ENCODE measurements at places on chromosomes 6 and 20.

DNA sequence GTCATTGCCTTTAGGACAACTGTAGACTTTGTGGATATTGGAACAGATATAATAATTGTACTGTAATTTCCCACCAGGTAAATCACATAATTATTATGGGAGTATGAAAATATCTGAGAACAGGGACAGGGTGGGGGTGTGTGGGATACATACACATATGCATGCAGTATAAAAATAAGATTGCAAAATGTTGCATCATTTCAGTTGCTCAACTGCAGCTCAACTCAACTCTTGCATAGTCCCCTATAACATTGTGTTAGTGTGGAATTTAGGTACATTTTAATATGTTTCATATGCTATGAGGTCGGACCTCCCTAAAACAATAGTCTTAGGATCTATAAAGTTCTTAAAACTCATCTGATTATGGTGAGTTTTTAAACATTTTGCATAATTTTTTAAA is 275.0 kb upstream of the FLRT3 start:
- DNase-seq = peak; percentile 2

- no peak for DNase-seq
Observed at GRCh38 chr20:62025832-62026563, 39.7 kb downstream of the TAF4 start.

GRCh38 chr6:130945401-130945919 is 117.6 kb downstream of the EPB41L2 start:
- DNase-seq = no peak

DNA sequence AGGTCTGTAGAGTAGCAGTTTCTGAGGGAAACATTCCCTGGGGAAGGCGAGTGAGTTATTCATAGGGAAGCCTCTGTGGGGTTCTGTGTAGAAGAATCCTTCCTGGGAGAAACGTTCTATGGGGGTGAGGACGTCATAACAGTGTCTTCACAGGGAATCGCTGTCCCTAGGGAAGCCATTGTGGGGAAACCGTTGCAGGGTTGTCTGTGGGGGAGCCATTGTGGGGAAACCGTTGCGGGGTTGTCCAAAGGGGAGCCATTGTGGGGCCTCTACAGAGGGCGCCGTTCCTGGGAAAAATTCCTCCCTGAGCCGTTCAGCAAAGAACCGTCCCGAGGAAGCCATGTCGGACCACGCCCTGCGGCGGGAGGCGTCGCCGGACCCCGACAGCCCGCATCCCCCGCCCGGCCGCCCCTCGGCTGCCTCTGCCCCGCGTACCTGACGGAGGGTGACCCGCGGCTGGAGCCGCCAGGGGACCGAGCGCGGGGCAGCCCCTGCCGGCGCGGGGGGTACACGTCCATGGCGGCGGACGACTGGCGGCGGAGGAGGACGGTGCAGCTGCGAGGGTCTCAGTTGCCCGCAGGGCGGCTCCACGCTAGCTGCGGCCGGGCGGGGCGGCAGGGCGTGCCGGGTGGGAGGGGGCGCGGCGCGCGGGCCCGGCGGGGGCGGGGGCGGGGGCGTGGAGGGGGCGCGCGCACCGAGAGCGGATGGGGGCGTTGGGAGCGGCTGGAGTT is at the start of gene DNAAF9:
DNAAF9 (minus strand) TSS at position 630 of the 731 bp plus-strand sequence; CDS start at position 518, 112 bp downstream.
- DNase-seq = no peak

DNA sequence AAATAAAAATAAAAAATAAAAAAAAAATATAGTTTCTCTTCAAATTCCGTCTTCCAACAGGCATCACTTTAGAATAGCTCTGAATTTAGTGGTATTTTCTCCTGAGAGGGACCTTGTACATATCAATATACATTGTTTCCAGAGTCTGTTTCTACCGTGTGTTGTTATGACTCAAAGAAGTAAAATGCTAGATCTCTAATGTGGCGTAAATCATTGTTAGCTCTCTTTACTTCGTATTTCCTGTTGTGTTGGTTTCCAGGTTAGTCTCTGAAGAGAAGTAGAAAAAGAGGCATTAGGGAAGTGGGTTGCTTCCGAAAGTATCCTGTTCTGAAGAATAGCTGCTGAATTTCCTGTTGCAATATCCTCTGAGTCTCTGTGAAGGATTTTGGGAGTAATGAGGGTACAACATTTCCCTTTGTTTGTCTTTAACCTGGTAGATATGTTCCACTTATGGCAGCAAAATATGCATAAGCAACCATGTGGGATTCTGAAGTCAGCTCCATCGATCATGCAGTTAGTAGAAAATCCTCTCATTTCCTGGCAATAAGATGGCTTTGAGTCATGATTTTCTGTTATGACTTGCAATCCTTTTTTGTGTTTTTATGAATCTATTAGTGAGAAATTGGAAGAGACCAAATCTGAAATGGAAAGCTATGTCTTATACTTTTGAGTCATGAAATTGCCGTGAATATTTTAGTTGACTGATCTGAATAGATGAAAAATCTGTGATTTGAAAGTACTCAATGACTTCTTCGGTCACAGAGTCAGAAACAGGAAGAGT is 42.0 kb upstream of the MCHR2 start:
- DNase-seq = no peak

GRCh38 chr20:18926965-18927364 is 113.4 kb downstream of the SCP2D1 start:
- DNase-seq = no peak

DNA sequence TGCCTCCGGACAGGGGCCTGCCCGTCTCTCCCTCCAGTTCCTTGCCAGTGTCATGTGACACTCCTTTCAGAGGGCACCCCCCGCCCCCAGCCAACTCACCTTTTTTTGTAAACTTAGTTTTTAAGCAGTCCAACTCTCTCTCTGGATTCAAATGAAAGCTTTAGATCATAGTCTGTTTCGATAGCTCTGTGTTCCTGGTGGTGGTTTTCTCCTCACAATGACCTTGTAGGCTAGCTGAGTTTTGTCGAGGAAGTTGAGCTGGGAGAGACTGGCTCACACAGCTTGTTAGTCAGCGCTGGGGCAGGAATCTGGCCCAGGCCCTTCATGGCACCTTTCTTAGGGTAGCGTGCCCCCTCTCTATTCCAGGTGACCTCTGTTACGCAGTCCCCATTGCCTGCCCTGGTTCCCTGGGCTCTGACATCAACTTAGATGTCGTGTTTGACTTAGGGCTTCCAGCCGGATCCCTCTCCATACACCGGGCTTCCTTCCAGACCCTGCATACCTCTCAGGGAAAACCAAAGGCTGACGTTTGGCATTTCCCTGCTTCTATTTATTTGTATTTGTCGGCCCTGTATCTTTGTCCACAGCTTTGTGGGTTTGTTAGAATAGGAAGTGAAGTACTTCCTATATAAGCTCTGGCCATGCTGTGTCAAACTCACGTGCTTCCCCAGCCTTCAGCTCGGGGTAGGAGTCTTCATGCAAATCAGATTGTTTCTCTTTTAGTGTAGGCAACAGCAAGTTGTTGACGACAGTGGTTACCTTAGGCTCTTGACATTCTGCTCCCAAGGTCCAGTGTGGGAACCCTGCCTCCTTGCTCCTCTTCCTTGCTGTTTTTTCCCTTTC is 12.7 kb downstream of the IGF2R start:
- DNase-seq = no peak

DNA sequence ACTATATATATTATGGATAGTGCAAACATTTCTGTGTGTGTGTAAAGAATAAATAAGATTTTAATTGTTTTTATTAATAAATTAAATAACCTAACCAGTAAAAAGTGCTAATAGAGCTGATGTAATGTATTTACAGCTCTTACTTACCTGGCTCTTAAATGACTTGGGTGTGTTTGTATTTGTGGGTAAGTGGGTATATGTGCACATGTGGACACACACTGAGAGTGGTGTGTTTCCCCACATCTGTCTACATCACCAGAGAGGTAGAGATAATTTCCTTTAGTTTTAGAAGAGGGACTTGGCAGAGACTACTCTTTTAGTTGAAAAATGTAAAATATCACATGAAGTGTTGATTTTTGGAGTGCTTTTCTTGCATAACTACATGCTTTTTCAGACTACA is 76.0 kb downstream of the UST start:
- no peak for DNase-seq

DNA sequence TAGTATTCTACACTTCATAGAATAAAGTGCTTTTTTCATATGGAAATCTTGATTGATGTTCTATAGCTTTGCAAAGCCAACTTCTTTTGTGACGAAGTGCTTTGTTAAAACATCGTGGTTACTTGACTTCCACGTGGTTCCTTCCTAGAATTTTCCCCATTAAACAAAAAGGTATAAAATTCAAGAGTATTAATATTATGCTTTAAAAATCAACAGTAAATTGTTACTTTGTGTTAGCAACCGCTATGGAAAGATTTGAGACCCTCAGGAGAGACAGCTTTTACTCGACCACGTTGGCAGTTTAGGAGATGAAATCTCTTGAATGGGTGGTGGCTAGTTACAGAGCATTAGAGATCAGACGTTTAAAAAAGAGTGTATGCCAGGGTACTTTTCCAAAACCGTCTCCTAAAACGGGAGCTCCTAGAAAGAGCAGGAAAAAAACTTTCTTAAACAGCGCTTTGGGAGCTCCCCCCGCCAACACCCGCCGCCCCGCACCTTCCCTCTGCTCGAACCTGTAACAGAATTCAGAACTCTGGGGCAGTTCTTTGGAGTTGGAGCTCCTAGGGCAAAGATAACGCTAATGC is 920 bp downstream of the GJA1 start:
- no peak for DNase-seq

GRCh38 chr6:106885679-106886078 is 88.8 kb downstream of the CD24 start:
- DNase-seq = peak; percentile 47

- no peak for DNase-seq
Observed at GRCh38 chr6:32168807-32169591, 4.6 kb downstream of the EGFL8 start.

- no peak for DNase-seq
Observed at GRCh38 chr6:38847497-38847896, 132.4 kb downstream of the DNAH8 start.
